ENCODE measurements at places on chromosomes 4 and X. TPM values are rescaled to one million over a fixed set of nuclear protein-coding genes. Genes with fewer than 3 reads are reported as not detected.

GRCh38 chr4:100582146-100582545 lies 64.3 kb upstream of the EMCN start:
- no peak for DNase-seq

- DNase-seq = peak; percentile 12
Observed at GRCh38 chr4:36351082-36351666, 69.8 kb downstream of the DTHD1 start.

- no peak for DNase-seq
Observed at GRCh38 chr4:18664171-18664570, 642.6 kb upstream of the LCORL start.

DNA sequence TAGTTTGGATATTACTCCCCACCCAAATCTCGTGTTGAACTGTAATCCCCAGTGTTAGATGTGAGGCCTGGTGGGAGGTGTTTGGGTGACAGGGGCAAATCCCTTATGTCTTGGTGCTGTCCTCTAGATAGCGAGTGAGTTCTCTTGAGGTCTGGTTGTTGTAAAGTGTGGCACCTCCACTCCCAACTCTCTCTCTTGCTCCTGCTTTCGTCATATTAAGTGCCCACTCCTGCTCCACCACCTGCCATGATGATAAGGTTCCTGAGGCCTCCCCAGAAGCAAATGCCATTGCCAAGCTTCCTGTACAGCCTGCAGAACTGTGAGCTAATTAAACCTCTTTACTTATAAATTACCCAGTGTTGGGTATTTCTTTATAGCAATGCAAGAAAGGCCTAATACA lies 944.3 kb downstream of the ADGRL3 start:
- DNase-seq = no peak

GRCh38 chr4:181146051-181146450 lies 1097.2 kb upstream of the TENM3 start:
- DNase-seq = no peak

GRCh38 chr4:1202526-1203011 lies 30.2 kb upstream of the SPON2 start:
- no peak for DNase-seq

DNA sequence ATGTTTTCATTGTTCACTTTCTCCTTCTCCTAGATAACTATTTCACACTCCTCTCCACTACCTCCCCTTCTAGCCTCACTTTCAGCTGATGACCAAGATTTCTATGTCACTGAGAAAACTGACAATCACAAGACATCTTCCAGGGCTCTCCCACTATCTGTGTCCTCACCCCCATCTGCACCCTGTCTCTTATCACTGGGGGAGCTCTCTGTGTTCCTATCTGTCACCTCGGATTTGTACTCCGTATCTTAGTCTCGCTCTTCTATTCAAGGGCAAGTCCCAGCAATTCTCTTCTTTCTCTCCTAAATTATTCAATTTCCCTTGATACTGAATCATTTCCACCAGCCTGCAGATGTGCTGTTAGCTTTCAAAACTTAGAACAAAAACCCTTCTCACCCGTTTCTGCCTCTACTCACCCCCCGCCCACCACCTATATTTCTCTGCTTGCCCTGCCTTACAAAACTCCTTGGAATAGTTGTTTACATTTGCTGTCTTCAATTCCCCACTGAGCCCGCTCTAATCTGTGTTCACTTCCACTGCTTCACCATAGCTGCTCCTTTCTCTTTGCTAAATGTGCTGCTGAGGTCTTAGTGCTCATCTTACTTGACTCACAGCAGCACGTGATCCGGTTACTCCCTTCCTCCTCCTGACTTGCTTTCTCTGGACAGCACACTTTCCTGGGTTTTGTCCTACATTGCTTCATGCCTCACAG lies 293.2 kb downstream of the UNC5C start:
- DNase-seq = peak; percentile 75

FGFBP2 gene
- total RNA-seq = not detected

- peak; percentile 70 for DNase-seq
Observed at GRCh38 chrX:39309721-39310152, 508.5 kb downstream of the MID1IP1 start.

DNA sequence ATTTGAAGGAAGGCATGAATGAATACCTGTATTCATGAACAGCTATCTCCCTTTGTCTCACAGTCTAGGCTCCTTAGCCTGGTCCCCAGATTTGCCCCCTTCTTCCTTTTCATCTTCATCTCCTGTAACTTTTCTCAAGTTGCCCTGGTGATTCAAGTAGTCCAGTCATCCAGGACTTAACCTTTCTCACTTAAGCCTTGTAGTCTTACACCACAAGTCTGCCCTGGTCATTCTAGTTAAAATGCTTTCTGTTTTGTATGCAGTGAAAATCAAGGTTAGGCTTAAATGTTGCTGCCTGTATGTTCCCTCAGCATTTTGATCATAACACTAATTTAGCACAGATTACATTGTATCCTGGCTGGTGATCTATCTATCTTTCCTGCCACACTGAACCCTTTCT lies 58.5 kb upstream of the SLC7A11 start:
- DNase-seq = peak; percentile 36

DNA sequence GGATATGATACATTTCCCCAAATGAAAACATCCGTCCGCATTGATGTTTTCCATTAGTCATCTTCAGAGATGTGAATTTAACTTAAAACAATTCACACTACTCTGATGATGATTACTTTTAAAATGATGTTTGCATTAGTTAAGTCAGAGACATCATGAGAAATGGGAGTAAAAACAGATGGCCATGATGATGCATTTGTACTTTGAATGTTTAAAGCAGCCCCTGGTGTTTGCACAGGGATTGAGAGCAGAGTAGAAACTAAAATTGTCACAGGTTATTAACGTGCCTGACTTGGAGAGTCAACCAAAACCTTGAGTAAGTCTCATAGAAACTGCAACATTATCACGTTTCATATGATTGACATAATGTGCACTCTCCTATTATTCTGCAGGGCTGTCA lies 117.2 kb downstream of the CFAP299 start:
- peak; percentile 52 for DNase-seq

DNA sequence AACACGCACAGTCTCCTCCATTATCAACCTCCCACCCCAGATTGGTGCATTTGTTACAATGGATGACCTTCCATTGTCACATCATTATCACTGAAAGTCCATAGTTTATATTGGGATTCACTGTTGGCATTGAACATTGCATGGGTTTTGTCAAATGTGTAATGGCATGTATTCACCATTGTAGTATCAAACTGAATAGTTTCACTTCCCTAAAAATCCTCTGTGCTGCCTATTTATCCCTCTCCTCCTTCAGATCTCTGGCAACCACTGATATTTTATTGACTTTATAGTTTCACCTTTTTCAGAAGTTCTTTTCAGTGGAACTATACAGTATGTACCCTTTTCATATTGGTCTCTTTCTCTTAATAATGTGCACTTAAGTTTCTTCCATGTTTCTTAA lies 1565.4 kb downstream of the PCDH18 start:
- no peak for DNase-seq

DNA sequence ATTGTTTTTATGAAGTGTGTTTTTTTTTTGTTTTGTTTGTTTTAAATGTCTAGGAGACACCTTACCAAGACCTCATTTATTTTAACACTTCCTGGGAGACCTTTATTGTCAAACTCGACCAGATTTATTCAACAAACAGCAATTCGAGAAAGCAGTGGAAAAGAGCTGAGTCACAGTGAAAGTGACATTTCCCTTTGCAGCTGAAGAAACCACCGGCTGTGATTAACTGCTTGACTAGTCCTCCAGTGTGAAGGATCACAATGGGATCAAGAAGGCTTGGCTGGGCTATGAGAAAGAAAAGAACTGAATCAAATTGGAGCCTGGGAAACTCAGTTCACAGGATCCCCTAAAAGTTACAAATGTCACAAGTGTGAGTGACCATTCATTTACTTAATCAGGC lies 11.9 kb upstream of the ADH7 start:
- peak; percentile 61 for DNase-seq

DOK7 gene
- not detected for total RNA-seq

GRCh38 chr4:115501656-115502055 lies 388.2 kb upstream of the NDST4 start:
- no peak for DNase-seq

DNA sequence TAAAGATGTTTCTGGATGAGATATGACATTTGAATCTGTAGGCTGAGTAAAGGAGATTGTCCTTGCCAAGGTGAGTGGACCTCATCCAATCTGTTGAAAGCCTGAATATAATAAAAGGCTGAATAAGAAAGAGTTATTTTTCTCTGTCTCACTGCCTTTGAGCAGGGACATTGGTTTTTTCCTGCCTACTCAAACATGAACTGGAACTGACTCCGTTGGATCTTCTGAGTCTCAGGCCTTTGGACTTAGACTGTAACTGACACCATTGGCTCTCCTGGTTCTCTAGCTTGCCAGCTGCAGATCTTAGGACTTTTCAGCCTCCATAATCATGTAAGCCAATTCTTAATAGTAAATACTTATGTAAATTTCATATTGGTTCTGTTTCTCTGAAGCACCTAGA lies 43.5 kb downstream of the PPEF2 start:
- DNase-seq = no peak

GRCh38 chrX:39335513-39336235 lies 534.4 kb downstream of the MID1IP1 start:
- no peak for DNase-seq

GRCh38 chrX:1435241-1435895 lies 17.3 kb downstream of the ASMTL start:
- DNase-seq = no peak

DNA sequence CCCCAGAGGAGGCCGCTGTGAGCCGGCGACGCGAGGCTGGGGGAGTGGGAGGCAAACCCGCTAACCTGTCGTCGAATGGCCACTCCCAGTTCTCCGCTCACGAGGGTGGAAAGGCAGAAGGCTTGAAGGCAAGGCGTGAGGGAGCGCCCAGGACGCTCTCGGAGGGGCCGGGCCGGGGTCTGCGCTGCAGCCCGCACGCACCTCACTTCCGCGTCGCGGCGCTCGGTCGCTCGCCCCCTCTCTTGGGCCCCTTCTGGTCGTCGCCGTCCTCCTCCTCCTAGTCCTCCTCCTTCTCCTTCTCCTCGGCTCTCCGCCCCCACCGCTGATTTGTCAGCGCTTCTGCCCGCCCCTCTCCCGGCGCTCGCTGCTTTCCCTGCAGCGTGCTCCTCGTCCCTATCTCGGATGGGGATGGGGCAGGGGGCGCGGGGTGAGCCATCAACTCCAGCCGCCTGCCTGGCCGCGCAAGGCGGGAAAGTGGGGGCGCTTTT lies at the start of gene SNCA:
Gene SNCA, minus strand, starts transcription at position 265 of the 488 bp plus-strand sequence. CDS start 1,494 bp downstream, outside the sequence.
- peak; percentile 39 for DNase-seq

DNA sequence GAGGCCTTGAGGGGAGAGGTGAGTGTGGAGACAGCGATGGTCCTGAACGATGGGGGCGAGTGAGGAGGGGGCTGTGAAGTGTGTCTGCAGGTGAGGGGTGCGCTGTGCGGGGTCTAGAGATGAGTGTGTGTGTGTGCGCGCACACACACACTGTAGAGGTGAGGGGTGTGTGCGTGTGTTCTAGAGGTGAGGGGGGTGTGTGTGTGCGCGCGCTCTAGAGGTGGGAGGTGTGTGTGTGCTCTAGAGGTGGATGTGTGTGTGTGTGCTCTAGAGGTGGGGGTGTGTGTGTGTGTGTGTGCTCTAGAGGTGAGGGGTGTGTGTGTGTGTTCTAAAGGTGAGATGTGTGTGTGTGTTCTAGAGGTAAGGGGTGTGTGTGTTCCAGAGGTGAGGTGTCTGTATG lies 574 bp downstream of the BST1 start:
- no peak for DNase-seq

AREG gene
- not detected for total RNA-seq

DNA sequence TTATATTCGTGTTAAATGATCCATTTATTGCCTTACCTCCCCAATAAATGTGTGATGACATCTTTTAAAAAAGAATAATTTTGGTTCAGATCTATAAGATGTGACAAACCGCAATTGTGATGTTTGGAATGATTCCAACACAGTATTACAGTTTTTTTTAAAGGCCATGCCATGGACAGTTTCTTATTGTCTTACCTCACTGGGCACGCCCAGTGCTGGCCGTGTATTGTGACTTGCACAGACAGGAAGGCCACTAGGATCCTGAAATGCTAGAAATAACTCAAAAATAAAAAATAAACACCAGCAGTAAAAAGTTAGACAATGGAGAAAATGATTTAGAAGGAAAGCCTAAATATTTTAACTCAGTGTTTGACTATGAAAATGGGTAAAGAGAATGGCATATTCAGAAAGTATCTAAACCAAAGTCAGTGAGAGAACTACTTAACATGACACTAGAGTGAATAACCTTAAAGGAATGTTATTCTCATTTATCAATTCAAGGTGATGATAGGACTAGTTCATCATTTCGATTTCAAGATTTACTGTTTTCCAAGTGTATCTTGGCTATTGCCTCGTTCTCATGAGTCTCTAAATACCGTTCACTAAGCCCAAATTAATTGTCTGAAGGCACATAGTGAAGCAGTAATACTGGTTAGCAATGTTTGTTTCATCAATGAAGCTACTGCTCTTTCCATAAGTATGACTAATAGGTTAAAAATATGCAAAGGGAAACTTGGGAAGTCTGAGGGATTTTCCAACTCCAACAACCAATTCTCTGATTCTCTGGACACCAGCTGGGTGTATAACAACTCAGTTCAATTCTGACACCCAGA lies 46.1 kb upstream of the VEGFC start:
- DNase-seq = peak; percentile 53

DNA sequence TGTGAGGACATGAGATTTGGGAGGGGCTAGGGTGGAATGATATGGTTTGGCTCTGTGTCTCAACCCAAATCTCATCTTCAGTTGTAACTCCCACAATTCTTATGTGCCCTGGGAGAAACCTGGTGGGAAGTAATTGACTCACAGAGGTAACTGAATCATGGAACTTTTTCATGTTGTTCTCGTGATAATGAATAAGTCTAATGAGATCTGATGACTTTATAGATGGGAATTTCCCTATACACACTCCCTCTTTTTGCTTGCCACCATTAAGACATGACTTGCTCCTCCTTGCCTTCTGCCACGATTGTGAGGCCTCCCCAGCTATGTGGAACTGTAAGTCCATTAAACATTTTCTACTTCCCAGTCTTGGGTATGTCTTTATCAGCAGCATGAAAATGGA lies 253.2 kb upstream of the GK2 start:
- DNase-seq = no peak

- no peak for DNase-seq
Observed at GRCh38 chr4:116361790-116362189, 723.6 kb downstream of the TRAM1L1 start.

NSG1 gene
- 0.86 TPM for total RNA-seq

PDCL2 gene
- not detected for total RNA-seq

DNA sequence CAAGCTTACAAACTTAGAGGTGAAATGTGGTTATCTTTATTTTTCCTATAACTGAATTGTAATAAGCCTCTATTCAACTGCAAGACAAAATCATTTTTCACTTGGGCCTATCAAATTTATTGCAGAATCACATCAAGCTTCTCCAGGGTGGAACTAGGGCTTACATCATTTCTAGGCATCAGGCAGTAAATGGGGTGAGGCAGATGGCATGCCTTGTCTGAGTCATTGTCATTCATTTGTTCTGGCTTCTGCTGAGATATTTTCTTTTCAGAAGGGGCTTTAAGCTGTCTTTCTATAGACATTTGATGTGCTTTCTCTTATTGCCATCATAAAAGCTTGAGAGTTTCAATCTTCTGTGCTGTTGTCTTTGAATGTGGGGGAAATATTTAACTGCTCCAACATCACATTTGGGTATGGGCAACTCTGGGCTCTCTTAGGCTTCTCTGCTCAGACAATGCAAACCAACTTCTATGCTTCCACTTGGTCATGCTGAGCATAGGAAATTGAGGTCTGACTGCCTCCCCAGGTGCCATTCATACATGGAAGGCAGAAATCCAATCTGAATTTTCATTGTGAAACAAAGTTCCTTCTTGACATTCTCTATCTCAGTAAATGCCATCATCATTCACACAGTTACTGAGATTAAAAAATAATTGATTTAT lies 225.8 kb upstream of the GIMD1 start:
- no peak for DNase-seq

All from fibroblast of villous mesenchyme (primary cell).